T-helper 2 cell treated with Interferon-gamma antibody and Interleukin-4, amounts not matched to agents 5 μg/mL and 100 μg/mL, for 36 hours (primary cell): ENCODE measurements at places on chromosomes 11 and 22.

- H3K4me1 ChIP-seq = no peaks in the 10 kb centered on the region
- peaks cover 7% of the 10 kb centered on the region for H3K27me3 ChIP-seq
- no peaks in the 10 kb centered on the region for H3K36me3 ChIP-seq
Measured at GRCh38 chr11:18907391-18907790, 31.8 kb downstream of the MRGPRX1 start.

DNA sequence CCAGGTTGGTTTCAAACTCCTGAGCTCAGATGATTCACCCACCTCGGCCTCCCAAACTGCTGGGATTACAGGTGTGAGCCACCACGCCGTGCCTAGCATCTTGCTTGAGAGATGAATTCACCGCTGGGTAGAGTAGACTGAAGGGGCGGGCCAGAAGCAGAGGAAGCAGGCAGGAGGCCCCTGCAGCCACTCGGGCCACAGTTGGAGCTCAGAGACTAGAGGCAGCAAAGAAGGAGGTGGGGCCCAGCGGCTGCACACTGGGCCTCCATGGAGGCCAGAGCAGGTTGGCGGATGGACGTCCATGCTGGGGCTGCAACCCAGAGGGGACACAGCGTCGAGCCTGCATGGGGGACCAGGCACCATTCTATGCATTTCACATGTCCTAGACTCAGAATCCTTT, 88.4 kb upstream of the FGF3 start:
- no peak for DNase-seq
- H3K27ac ChIP-seq = no peak overlapping the region
- H3K4me3 ChIP-seq = no peak overlapping the region
- H3K36me3 ChIP-seq = no peaks in the 10 kb centered on the region
- H3K4me1 ChIP-seq = no peaks in the 10 kb centered on the region

DNA sequence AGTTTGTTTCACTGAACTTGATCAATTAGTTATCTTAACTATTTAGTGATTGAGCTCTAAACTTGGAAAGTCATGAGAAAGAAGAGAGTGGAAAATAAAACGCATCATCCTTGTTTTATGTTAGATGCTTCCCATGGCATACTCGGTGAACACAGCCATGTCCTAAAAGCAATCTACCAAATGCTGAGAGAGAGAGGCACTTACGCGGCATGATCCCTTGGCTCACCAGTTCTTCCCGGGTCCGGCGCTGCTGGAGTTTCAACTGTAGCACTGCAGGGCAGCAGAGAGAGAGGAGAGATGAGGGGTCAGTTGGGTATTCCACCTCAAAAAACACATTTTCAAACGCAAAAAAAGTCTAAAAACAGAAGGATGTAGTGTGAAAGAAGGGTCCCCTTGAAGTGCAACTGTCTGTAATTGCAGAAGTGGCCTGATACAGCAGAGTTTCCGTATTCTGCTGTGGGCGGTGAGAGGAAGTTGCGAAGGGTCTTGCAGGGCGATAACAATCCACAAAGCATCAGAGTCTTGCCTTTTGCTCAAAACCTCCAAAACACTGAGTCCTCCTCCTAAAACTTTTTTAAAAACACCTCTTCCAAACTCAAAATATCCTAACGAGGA, 92.7 kb downstream of the SGSM3 start:
- peaks cover 52% of the 10 kb centered on the region for H3K4me1 ChIP-seq
- peak overlapping the region; percentile 93 for H3K4me3 ChIP-seq
- H3K36me3 ChIP-seq = peaks cover 26% of the 10 kb centered on the region

GRCh38 chr11:95412074-95412473, 181.1 kb upstream of the SESN3 start:
- no peak overlapping the region for H3K4me3 ChIP-seq
- no peak for DNase-seq
- H3K36me3 ChIP-seq = peaks cover 2% of the 10 kb centered on the region
- H3K27me3 ChIP-seq = no peaks in the 10 kb centered on the region
- peaks cover 9% of the 10 kb centered on the region for H3K4me1 ChIP-seq

- H3K27ac ChIP-seq = no peak overlapping the region
- H3K4me3 ChIP-seq = no peak overlapping the region
- no peaks in the 10 kb centered on the region for H3K27me3 ChIP-seq
- H3K36me3 ChIP-seq = no peaks in the 10 kb centered on the region
- peaks cover 4% of the 10 kb centered on the region for H3K4me1 ChIP-seq
Measured at GRCh38 chr11:132683602-132684001, 848.7 kb downstream of the OPCML start.

GRCh38 chr22:41003066-41003465, 51.9 kb downstream of the RBX1 start:
- no peaks in the 10 kb centered on the region for H3K36me3 ChIP-seq
- no peaks in the 10 kb centered on the region for H3K4me1 ChIP-seq
- DNase-seq = no peak
- H3K27me3 ChIP-seq = peaks cover 7% of the 10 kb centered on the region

DNA sequence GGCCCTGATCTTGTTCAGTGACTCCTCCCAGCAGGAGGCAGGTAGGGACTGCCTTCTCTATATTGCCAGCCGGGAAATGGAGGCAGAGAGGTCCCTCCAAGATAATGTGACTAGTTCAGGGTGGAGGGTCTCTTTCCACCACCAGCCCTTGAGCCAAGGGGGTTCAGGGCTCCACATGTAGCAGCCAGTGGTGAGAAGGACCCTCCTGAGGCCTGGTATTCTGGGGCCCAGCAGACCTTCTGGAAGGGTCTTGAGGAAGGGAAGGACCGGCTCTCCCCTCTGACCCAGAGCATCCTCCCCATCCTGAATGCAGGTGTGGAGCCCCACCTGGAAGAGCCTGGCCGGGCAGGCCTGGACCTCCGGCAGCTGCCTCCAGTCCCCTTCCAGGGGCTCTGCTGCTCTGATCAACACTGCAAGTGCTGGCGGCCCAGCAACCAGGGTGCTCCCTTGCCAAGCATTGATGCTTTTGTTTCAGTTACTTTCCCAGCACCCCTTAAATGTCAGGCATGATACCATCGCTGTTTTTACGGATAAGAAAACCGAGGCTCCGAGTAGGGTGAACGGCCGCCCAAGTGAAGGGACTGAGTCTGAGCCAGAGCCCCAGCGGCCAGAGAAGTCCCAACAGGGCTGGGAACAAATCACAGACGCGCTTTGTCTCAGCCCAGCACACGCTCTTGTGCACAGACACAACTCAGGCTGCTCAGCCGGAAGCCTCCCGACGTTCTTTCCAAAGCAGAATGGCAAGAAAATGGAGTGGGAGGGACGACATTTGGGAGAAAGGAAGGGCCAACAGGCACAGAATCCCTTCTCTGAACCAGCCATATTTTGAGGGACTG, 38.8 kb downstream of the DKK3 start:
- H3K4me3 ChIP-seq = no peak overlapping the region
- DNase-seq = no peak
- peaks cover 4% of the 10 kb centered on the region for H3K27me3 ChIP-seq
- H3K4me1 ChIP-seq = no peaks in the 10 kb centered on the region
- H3K27ac ChIP-seq = no peak overlapping the region

DNA sequence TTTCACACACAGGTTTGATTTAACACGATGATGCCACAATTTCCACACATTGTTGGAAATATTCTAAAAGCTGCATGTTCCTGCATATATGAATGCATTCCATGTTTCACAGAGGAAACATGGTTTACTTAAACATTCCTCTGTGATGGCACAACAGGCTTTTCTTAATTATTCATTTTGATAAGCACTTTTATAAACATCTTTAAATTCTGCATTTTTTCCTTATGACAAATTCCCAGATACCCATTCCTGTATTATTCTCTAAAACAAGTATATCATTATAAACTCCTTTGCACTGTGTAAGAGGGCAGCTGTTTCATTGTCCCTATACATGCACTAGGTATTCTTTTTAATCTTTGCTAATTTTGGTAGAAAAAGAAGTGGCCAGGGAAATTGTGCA, 532.3 kb downstream of the SOX6 start:
- DNase-seq = no peak
- H3K27ac ChIP-seq = no peak overlapping the region
- no peaks in the 10 kb centered on the region for H3K36me3 ChIP-seq
- H3K4me1 ChIP-seq = peaks cover 3% of the 10 kb centered on the region
- H3K27me3 ChIP-seq = peaks cover 3% of the 10 kb centered on the region

DNA sequence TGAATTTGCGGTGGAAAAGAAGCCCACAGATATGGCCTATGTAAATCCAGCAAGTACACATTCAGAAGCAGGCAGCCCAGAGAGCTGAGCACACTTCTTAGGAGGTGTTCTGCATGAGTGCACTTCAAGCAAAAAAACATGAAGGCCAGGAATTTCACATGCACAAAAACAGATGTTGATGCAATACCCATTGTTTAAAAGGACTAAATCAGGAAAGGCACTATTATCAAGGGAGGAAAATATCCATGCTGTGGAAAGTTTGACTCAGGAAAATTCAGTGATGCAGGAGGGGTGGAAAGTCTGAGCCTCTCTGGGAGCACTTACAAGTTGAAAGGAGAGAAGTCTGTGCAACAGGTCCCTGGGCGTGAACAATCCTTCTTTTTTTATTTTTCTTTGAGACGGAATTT, 15.8 kb upstream of the CARS1 start:
- no peaks in the 10 kb centered on the region for H3K4me1 ChIP-seq
- no peaks in the 10 kb centered on the region for H3K36me3 ChIP-seq
- peaks cover 7% of the 10 kb centered on the region for H3K27me3 ChIP-seq
- H3K27ac ChIP-seq = no peak overlapping the region

DNA sequence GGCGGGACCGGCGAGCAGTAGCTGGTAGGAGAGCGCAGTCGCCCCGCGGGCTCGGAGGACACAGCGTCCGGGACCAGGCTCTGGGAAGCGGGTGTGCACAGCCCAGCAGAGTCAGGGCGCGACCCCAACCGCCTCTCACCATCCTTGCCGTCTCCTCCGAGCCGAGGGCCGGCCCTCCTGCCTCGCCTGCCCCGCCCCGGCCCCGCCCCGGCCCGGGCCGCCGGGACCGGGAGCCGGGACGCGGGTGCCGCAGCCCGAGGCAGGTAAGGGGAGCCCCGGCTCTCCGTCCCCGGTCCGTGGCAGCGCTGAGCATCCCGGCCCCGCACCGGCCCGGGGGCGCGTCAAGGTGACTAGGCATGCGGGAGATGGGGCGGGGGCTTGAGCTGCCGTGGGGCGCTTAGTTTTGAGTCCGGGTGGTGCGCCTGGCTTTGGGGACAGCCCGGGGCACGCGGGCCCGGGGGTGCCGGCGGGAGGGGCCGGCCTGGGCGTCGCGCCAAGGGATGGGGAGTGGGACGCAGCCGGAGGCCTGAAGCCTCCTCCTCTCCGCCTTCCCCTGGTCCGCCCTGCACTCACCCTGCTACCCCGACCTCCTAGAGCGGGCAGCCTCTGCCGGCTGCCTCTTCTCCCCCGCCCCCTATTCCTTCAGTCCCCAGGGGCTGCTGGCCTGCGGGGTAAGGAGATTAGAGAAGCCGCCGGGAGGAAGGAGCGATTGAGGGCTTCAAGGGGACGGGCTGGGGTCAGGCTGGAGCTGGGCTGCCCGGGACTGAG, at the start of gene ABCG4:
Gene ABCG4, plus strand, starts transcription at position 35 of the 768 bp plus-strand sequence. CDS start 914 bp downstream, outside the sequence.
- DNase-seq = no peak
- no peaks in the 10 kb centered on the region for H3K36me3 ChIP-seq
- no peak within 1 kb of the TSS for H3K27ac ChIP-seq
- H3K4me1 ChIP-seq = peaks cover 5% of the 10 kb centered on the region
- peaks cover 72% of the 10 kb centered on the region for H3K27me3 ChIP-seq

DNA sequence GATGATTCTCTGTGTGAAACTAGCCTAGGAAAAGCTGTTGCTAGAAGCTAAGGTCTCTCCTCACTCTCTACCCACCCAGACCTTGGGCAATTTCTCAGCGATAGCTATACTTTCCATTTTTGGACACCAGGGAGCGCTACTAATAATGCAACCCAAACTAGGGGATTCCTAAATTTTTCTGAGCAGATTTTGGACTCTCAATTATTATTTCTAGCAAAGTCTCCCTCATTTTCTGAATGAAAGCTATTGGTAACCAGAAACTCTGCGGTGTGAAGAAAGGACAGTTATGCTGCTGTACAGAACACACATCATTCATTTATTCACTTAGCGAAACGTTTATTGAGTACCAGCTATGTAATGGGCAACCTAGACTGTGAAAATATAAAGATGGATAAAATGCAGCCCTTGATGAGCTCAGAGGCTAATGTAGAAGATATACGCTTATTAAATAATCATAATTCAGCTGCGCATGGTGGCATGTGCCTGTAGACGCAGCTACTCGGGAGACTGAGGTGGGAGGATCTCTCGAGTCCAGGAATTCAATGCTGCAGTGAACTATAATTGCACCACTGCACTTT, 6.1 kb upstream of the STIM1 start:
- no peaks in the 10 kb centered on the region for H3K27me3 ChIP-seq
- no peak for DNase-seq
- H3K4me3 ChIP-seq = no peak overlapping the region
- H3K36me3 ChIP-seq = no peaks in the 10 kb centered on the region

- H3K27me3 ChIP-seq = no peaks in the 10 kb centered on the region
- no peaks in the 10 kb centered on the region for H3K36me3 ChIP-seq
- peaks cover 10% of the 10 kb centered on the region for H3K4me1 ChIP-seq
Measured at GRCh38 chr11:107834995-107835394, 23.6 kb downstream of the SLC35F2 start.

DNA sequence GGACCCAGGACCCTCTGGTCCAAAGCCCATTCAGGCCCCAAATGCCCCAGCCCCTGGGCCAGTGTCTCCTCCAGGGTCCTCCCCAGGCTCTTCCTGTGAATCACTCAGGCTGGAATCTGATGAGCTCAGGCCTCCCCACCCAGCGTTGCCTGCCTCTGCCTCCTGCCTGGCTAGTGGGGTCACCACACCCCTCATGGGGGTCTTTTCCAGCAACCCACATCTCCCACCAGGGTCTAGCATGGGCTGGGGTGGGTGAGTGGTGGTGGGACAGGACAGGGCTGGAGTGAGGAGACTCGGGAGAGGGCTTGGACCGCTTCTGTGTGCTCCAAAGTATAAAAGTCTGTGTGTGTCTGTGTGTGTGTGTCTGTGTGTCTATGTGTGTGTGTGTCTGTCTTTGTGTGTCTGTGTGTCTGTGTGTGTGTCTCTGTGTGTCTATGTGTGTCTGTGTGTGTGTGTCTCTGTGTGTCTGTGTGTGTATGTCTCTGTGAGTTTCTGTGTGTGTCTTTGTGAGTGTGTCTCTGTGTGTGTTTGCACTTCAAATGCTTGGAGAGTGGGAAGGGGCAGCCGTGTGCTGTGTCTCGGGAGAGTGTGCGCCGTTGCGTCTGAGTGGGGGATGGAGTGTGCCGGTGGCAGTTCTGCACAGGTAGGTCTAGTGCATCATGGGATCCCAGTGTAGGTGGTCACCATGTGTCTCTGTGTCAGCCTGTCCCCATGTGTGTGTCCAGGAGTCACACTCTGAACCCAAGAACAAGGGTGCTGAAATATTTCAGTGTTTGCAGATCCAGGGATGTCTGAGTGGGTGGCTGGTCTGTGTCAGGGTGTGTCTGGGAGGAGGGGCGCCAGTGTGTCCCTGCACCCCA, 8.8 kb downstream of the RIN1 start:
- H3K27ac ChIP-seq = peak overlapping the region; percentile 62
- H3K4me1 ChIP-seq = peaks cover 20% of the 10 kb centered on the region
- peak overlapping the region; percentile 6 for H3K4me3 ChIP-seq

- H3K27ac ChIP-seq = peak overlapping the region; percentile 96
- DNase-seq = no peak
- H3K27me3 ChIP-seq = no peaks in the 10 kb centered on the region
- peaks cover 83% of the 10 kb centered on the region for H3K4me1 ChIP-seq
- peak overlapping the region; percentile 85 for H3K4me3 ChIP-seq
Measured at GRCh38 chr11:78350091-78350645, 67.5 kb downstream of the GAB2 start.

- H3K4me1 ChIP-seq = no peaks in the 10 kb centered on the region
- no peak for DNase-seq
- H3K4me3 ChIP-seq = no peak overlapping the region
- H3K36me3 ChIP-seq = no peaks in the 10 kb centered on the region
- no peaks in the 10 kb centered on the region for H3K27me3 ChIP-seq
- no peak overlapping the region for H3K27ac ChIP-seq
Measured at GRCh38 chr22:49242480-49242879, 585.2 kb downstream of the BRD1 start.

- no peak overlapping the region for H3K4me3 ChIP-seq
- H3K36me3 ChIP-seq = no peaks in the 10 kb centered on the region
- no peak overlapping the region for H3K27ac ChIP-seq
Measured at GRCh38 chr11:122649116-122649515, 6.4 kb upstream of the UBASH3B start.
